ENCODE measurements at places on chromosomes 13 and 19. TPM values are rescaled to one million over a fixed set of nuclear protein-coding genes. Genes with fewer than 3 reads are reported as not detected.

NPHS1 gene
- not detected for total RNA-seq

SERP2 gene
- total RNA-seq: 5.1 TPM

MISP gene
- total RNA-seq: not detected

C19orf85 gene
- total RNA-seq: not detected

BRME1 gene
- total RNA-seq: 1.2 TPM

SIPA1L3 gene
- total RNA-seq: 13.9 TPM

ZIK1 gene
- 4.5 TPM for total RNA-seq

KLK2 gene
- not detected for total RNA-seq

C19orf33 gene
- total RNA-seq: 1.2 TPM

DNA sequence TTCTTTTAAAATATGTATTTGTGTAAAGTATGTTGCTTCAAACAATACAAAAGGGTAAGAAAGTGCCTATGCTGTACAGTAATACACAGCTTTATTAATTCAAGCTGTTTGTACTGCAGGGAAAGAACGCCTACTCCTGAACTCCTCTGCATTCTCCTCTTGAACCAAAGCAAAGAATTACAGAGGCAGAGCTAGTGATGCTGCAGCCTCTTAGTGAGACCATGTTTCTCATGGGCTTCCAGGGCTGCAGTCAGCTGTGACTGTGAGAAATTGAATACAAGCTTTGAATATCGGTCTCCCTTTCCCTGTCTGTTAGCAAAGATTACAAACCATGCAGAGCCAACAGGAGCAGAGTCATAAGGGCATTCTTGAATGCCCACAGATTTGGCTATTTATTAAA, 248.5 kb downstream of the SLITRK1 start:
- DNase-seq: no peak

- DNase-seq: no peak
Measured at GRCh38 chr19:3456925-3457527, 23.3 kb downstream of the SMIM24 start.

GRCh38 chr13:76871432-76871831, 14.8 kb downstream of the KCTD12 start:
- no peak for DNase-seq

- DNase-seq: peak; percentile 62
Measured at GRCh38 chr19:51128227-51128626, 3.5 kb downstream of the SIGLEC9 start.

- DNase-seq: no peak
Measured at GRCh38 chr19:4502282-4503131, 15.8 kb downstream of the PLIN4 start.

GRCh38 chr19:33805840-33806433, 9.3 kb downstream of the KCTD15 start:
- no peak for DNase-seq

DNA sequence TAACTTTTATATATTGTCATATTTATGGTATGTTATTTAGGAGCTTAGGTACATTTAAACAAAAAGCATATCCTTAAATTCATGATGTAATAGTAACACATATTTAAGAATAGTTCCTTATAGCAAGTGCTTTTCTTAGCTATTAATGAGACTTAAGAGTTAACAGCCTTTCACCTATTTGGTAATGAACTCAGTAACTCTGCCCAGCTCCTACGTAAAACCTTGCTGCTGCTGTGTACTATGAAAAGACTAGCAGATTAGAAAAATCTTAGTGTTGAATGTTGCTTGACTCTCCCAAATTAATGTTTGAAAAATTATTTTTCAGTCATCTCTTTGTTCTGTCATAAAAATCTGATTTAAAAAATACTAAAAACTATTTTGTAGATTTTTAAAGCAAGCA, 6.9 kb downstream of the GPR180 start:
- no peak for DNase-seq

- DNase-seq: peak; percentile 40
Measured at GRCh38 chr19:40320558-40320935, 27.6 kb downstream of the C19orf47 start.

DNA sequence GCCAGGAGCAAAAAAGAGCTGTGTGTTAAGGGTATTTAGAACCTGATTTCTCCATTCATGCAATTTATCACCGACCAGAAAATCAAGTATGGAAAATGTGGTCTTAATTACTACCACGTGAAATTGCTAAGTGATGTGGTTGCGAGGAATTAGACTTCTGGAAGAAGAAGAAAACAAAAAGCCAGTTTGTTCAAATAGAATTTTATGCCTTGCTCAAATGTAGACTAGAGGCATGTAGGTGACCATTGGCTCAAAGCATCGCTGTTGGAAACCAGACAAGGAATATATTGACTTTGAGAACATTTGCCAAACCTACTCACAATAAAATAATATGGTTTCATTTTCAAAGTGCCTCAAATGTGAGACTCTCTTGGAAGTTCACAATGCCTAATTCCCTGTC, 57.3 kb upstream of the LRCH1 start:
- DNase-seq: no peak

DNA sequence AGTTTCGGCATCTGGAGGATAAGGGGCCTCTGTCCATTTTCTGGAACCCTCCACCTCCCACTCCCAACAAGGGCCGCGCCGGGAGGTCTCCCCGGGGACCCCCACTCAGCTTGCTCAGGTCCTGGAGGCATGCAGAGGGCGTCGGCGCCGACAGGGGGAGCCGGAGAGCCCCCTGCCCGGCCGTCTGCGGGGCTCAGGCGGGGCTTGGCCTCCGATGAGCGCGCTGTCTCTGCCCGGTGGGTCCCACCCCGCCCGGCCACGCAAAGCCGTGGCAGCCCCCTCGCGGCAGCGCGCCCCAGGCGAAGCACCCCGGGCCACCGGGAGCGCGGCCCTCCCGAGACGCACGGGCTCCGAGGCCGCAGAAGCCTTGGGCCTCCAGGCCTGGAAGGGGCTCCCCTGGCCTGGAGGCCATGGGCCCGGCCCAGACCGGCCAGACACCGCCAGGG, 149.7 kb upstream of the ZNF536 start:
- DNase-seq: no peak

GRCh38 chr13:112446347-112446861, 70.2 kb downstream of the SPACA7 start:
- peak; percentile 34 for DNase-seq

DNA sequence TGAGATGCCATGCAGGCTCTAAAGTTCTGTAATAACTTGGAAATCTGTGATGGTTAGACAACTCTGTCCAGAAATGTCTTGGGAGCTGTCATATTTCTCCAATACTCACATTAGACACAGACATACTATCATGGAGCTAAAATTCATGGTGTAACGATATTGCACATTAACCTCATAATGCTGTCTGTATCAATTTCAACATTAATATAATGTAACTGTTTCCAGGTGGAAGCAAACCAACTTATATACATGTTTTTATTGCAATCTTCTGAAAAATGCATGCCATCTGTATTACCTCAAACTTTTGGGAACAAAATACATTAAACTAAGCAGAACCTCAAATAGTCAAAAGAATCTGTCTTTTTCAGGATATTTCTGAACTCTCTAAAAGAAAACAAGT, 14.7 kb upstream of the SPART start:
- no peak for DNase-seq

DNA sequence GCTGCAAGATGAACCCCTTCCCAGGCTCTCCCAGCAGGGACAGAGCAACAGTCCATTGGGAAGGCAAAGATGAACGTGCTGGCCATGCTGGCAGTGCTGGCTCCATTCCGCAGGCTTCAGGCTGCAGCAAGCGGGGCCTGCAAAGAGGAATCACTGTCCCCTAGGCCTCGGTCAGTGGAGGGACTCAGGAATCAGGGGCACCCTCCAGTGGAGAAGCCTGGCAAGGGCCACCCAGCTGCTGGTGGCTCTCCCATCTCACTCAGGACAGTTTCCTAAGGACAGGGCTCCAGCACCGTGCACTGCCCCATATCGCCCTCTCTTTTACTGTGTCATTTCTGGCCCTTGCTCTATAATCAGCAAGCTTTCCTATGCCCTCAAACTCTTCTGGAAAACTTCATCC, 498.6 kb downstream of the EFNB2 start:
- no peak for DNase-seq

- peak; percentile 87 for DNase-seq
Measured at GRCh38 chr19:10112895-10113591, 1.6 kb downstream of the P2RY11 start.

GRCh38 chr13:64553411-64554129, 2676.6 kb downstream of the PCDH9 start:
- DNase-seq: no peak

DNA sequence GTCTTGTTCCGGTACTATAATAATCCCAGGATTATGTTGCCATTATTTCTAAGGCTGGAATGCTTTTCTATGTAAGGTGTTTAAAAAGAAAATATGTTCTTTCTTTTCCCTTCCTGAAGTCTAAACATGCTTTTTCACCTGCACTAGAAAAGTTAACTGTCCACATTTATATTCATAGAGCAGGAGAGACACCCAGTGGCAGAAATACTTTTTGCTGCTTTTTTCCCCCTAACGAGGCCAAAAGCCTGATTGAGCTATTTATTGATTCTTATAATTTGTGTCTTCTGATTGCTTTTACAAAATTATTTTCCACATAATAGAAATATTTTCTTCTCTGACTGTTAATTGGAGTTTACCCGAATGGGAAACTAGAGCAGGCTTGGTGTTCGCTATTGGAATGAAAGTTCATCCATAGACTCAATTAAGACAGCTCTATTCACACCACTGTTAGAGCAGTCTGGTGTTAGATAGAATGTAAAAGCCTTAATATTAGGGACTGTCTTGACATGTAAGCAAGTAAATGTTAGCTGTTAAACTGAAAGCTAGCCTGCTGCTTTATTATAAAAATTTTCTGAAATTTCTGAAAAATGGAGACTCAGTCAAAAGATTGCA, 15.8 kb downstream of the GPR180 start:
- no peak for DNase-seq

GRCh38 chr19:48741129-48741999, 954 bp upstream of the RASIP1 start:
- no peak for DNase-seq
